ENCODE measurements at places on chromosomes 1 and 21. TPM values are rescaled to one million over a fixed set of nuclear protein-coding genes. Genes with fewer than 3 reads are reported as not detected.
A peak's percentile ranks its signal among the peaks of the same experiment; 100 is the strongest.

GRCh38 chr1:150259758-150260669, 2.4 kb downstream of the CA14 start:
- peak; percentile 64 for DNase-seq

DNA sequence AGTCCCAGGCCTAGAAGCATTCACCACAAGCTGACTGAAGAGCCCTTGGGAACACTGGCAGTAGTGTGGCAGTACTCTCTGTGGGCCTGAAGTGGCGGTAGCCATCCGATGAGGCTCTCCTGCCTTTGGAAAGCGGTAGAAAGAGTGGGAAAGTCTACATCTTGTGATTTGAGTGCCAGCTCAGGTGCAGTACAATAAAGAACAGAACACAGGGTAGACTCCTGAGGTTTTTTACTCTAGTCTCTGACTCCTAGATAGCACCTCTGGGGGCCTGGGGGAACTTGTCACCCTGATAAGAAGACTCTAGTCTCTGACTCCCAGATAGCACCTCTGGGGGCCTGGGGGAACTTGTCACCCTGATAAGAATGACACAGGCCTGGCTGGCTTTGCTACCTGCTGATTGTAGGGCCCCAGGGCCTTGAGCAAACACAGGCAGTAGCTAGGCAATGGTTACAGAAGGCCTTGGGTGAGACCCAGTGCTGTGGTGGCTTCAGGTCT, 18.0 kb upstream of the IL20 start:
- no peak for DNase-seq

- DNase-seq, result no peak
Measured at GRCh38 chr1:18326211-18326897, 154.4 kb upstream of the KLHDC7A start.

GRCh38 chr1:154325583-154326545, 539 bp downstream of the ATP8B2 start:
- DNase-seq, result peak; percentile 88

- peak; percentile 65 for DNase-seq
Measured at GRCh38 chr1:108708691-108709660, 3.7 kb upstream of the FNDC7 start.

- no peak for DNase-seq
Measured at GRCh38 chr1:218702775-218703174, 357.6 kb downstream of the TGFB2 start.

GRCh38 chr1:47738560-47739182, 258.5 kb downstream of the TRABD2B start:
- peak; percentile 81 for DNase-seq

DNA sequence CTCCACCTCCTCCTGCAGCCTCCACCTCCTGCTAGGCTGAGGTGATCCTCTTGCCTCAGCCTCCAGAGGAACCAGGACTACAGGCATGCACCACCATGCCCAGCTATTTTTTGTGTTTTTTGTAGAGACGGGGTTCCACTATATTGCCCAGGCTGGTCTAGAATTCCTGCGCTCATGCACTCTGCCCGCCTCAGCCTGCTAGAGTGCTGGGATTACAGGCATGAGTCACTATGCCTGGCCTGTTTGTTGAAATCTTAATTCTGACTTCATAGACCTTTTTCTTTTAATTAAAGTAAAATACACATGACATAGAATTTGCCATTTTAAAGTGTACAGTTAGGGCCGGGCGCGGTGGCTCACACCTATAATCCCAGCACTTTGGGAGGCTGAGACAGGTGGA, 42.7 kb downstream of the FAAP20 start:
- DNase-seq, result peak; percentile 4

GRCh38 chr1:111976332-111976731, 13.1 kb downstream of the KCND3 start:
- DNase-seq, result no peak

The PLA2G2C gene
- total RNA-seq, result not detected

The CELA3A gene
- total RNA-seq, result not detected

The SEMA6C gene
- total RNA-seq, result 43.2 TPM

- DNase-seq, result no peak
Measured at GRCh38 chr1:8876087-8876486, 2.4 kb downstream of the ENO1 start.

DNA sequence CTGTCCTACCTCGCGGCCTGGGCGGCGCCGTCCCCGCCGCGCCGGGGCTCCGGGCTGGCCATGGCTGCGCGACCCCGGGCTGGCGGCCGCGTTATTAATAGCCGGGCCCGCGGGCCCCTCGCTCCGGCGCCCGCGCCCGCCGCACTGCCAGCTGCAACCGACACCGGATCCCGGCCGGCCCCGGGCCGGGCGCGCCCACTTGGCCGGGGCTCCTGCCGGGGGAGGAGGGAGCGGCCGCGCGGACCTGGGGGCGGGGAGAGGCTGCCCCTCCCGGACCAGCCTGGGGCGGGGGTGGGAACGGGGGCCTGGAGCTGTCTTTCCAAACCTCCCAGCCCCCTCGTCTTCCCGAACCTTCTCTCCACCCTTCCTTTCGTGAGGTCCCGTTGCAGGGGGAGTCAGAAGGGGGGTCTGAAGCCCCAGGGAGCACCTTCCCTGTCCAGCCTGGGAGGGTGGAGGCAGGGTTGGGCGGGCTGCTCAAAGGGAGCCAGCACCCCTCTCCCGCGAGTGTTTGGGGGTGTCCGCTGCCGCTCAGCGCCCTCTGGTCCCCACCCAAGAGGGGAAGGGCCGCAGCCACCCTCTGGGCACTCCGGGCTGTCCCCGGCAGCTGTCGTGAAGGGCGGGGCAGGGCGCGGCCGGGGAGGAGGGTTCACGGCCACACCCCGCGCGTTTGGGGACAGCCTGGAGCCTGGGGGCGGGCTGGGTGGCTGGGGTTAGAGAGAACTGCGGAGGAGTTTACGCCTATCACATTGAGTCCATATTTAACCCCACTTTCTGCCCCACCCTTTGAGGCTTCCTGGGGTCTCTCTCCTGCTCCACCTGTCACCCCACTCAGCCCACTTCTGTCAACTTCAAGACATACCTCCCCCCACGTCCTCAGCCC, at the start of gene SYNC:
Gene SYNC (minus strand): TSS at position 172 of the 880 bp plus-strand sequence. CDS start 110 bp downstream, at position 62.
- DNase-seq, result peak; percentile 92

The AMY1A gene
- total RNA-seq, result not detected

The RNF187 gene
- 85.6 TPM for total RNA-seq

DNA sequence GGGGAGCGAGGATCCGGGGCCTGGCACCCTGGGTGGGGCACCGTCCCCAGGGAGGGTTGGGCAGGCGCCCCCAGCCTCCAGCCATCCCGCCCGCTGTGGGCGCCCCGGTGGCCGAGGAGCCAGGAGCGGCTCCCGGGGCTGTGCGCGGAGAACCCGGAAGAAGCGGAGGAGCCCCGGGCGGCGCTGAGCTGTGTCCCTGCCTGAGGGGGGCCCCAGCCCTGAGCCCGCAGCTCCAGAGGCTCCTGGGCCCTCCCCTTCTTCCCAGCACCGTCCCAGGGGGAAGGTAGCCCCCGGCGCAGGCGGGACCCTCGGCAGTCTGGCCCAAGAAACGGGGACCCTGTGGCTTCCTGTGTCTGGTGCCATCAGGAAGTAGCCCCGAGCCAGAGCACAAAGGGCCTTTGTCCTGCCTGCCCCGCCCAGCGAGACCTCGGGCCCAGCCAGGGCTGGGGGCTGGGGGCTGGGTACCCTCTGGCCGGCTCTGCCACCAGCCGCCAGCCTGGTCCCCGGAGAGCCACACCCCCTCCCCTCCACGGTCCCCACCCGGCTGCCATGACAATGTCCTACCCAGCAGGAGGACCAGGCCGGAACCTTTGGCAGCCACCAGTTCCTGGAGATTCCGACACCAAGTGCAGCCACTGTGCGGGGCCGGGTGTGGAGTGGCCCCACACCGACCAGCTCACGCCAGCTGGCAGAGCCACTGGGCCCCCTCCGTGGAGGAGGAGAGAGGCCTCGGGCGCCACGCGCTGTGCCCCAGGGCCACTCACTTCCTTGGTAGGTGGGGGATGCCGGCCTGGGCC, 15.6 kb upstream of the TTLL10 start:
- peak; percentile 89 for DNase-seq

The KCNJ9 gene
- total RNA-seq, result not detected

The CFHR1 gene
- not detected for total RNA-seq

- no peak for DNase-seq
Measured at GRCh38 chr1:117587499-117588356, 18.1 kb upstream of the TENT5C start.

The TEX50 gene
- not detected for total RNA-seq

DNA sequence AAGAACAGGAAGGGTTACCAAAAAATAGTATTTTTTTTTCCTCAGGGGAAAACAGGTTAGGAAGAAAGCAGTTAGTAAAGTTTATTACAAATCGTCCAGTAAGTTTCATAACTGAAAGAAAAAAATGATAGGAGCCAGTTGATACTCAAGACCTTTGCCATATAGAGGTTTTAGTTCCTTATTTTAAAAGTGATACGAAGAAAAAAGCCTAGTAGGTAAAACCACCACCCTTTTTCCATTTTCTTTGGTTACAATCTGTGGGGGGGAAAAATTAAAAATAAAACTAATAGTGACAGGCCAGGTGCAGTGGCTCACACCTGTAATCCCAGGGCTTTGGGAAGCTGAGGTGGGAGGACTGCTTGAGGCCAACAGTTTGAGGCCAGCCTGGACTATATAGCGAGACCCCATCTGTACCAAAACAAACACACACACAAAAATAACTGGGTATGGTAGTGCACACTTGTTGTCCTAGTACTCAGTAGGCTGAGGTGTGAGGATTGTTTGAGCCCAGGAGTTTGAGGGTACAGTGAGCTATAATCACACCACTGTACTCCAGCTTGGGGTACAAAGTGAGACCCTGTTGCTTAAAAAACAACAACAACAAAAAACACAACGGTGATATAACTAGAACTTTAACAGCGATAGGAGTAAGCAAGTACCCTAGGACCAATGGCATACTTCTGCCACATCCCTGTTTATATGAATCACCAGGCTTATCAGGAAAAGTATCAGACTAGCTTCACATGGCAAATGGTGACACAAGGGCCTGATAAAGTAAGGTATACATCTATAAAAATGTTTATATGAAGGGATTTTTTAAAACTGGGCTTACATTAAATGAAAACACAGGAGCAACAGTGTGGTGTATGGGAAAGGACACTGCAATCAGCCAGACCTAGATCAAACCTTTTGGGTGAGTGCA, 5.4 kb downstream of the TMEM59 start:
- no peak for DNase-seq

- peak; percentile 49 for DNase-seq
Measured at GRCh38 chr1:2289607-2290006, 61.5 kb downstream of the SKI start.

DNA sequence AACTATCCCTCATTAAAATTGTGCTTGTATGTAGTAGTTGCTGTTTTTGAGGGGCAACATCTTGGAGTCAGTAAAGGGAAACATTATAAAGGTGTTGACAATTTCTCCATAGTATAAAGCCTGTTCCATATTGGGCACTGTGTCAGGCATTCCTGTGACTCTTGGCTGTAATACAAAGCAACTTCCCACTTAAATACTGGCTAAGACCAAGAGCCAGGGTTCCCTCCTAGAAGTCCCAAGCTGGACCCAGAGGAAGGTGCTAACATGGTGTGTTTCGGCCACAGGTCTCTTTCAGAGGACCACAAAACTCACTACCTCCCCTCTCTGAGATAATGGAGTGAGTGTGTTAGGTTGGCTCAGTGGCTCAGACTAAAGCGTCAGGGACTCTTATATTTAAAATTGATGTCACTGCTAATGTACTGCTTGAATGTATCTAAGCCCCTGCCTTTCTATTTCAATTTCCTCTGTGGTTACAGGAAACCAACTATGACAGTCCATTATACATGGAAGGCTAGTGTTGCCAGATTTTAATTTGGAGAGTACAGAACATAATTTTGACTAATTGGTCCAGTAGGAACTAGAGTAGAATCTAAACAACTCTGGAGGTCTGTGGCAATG, 74.7 kb upstream of the RGL1 start:
- DNase-seq, result no peak

GRCh38 chr1:109807822-109808680, 44.3 kb upstream of the EPS8L3 start:
- no peak for DNase-seq

The SLAMF7 gene
- 0.31 TPM for total RNA-seq

The C1QC gene
- 196 TPM for total RNA-seq

DNA sequence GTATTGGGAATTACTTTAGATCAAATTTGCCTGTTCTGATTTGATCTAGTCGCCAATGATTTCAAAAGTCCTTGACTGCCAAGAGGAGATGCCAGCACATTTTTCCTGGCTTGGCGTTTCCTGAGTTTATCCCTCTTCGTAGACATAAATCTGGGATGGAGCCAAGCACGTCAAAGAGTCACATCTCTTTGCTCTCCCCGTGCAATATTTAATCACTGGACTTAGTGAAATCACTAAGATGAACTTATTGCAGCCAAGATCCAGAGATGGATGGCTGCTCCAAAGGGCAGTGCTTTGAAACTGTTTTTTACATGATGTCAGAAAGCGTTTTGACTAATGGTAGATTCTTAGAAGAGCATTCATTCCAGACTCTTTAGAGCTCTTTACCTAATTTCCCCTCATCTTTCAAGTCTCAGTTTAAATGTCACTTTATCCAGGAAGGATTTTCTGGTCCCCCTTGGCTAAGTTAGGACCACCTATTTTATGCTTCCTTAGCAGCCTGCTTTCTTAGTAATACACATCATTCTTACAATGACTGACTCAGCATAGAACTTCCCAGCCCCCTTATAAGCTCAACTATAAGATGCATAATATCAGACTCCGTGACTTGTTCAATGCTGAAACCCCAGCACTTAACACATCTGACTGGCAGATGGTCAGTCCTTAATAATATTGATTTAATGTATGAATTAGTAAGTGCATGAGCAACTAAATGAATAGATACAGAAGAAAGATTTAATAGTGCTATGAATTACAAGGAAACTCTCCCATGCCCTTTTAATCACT, 94.4 kb upstream of the GREM2 start:
- DNase-seq, result no peak

DNA sequence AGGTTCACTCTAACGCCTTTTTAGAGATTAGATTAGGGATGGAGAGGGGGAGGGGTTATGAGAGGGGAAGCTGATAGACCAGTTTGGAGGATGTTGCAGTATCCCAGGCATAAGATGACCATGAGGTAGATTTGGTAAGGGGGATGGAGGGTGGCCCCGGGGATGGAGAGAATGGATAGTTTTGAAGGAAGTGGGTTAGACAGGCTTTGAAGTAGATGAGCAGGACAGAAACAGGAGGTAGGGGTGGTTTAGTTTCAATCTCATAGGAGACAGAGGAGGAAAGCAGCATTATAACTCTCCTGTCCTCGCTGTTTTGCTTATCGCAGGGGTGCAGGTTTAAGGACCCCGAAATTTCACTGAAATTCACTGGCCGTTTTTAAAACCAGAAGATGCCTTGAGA, 11.8 kb downstream of the UBIAD1 start:
- DNase-seq, result no peak

The STYXL2 gene
- 107 TPM for total RNA-seq

DNA sequence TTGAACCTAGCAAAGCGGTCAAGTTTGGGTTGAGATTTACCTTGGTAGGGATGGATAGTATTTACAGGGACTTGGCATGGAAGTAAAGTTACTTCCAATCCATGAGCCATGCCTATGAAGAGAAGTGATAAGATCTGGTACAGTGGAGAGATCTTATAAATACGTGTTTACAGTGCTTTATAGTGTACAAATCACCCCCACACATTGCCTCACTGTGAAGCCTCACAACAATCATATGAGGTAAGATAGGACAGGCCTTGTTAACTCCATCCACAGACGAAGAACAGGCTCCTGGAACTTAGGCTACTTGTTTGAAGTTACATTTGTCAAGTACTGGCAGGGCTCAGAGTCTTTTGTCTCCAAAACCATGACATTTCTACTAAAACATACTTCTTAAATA, 159.8 kb downstream of the PLPPR4 start:
- no peak for DNase-seq

- DNase-seq, result no peak
Measured at GRCh38 chr1:236343246-236343870, 50.7 kb upstream of the EDARADD start.

GRCh38 chr1:40799351-40799867, 15.8 kb downstream of the KCNQ4 start:
- DNase-seq, result peak; percentile 86
